ENCODE measurements at places on chromosomes 13 and 19. TPM values are rescaled to one million over a fixed set of nuclear protein-coding genes. Genes with fewer than 3 reads are reported as not detected.

Gene C19orf25
- 29.0 TPM for total RNA-seq

Gene ZNF724
- total RNA-seq: 2.1 TPM

Gene ZNF626
- total RNA-seq: 8.1 TPM

Gene FPR3
- total RNA-seq: not detected

Gene CLEC17A
- total RNA-seq: 0.34 TPM

Gene DIS3
- 42.2 TPM for total RNA-seq

Gene NECTIN2
- total RNA-seq: 2.5 TPM

Gene CRX
- total RNA-seq: not detected

Gene KDELR1
- total RNA-seq: 41.3 TPM

Gene ADGRE2
- 20.6 TPM for total RNA-seq

Gene PGLYRP1
- total RNA-seq: not detected

Gene CRB3
- 1.4 TPM for total RNA-seq

Gene KLK3
- not detected for total RNA-seq

Gene MICOS13
- 26.9 TPM for total RNA-seq

Gene ACP5
- total RNA-seq: 14.6 TPM

Gene NFILZ
- not detected for total RNA-seq

DNA sequence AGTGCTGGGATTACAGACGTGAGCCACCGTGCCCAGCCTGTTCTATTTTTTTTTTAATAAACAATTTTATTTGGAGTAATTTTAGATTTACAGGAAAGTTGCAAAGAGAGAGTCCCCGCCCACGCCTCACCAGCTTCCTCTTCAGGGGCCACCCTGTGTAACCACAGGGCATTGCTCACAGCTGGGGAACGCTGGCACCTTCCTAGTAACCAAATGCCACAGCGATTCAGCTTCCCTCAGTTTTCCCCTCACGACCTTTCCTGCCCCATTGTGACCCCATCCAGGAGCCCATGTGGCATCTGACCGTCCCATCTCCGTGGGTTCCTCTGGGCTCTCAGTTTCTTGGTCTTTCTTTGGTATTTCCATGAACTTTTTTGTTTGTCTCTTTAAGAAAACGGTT, 83.9 kb downstream of the GNG7 start:
- peak; percentile 26 for DNase-seq

- DNase-seq: no peak
Measured at GRCh38 chr13:76730220-76730619, 156.0 kb downstream of the KCTD12 start.

DNA sequence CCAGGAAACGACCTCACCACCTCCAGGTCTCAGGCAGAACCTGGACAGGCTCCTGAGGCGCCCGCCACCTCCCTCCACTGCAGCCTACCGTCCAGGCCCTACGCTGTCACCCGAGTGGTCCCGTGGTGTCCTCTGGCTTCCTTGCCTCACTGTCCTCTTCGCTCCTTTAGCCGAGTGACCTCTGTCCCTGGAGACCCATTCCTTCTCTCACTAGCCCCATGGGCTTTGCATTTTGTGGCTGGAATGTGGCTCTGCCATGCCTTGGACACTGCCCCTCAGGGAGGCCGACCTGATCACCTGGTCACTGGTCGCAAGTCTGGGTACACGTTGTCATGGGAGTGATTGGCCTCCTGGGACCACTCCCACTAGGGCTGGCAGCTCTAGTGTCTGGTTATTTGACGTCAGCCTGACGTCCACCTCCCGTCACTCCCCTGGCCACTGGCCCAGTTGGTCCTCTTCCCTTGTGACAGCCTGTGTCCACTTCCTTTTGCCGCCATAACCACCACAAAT, 17.9 kb downstream of the SLC25A42 start:
- no peak for DNase-seq

GRCh38 chr13:70310396-70311119, 202.3 kb upstream of the KLHL1 start:
- DNase-seq: no peak

GRCh38 chr19:37983153-37983552, 76.1 kb downstream of the SIPA1L3 start:
- no peak for DNase-seq

DNA sequence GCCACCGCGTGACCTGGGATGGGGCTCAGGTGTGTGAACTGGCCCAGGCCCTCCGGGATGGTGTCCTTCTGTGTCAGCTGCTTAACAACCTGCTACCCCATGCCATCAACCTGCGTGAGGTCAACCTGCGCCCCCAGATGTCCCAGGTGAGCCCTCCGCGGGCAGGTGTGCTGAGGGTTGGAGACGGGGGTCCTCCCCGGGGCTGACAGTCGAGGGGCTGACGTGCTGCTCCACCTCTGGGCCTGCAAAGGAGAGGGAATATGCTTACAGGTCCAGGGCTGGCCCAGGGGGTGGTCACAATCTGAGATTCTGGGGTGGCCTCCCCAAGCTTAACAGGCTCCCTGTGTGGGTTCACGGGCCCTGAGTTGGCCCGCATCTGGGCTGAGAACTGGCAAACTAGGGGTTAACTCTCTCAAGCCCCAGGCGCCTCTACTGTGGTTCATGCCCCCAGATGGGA, 386 bp downstream of the VAV1 start:
- no peak for DNase-seq

DNA sequence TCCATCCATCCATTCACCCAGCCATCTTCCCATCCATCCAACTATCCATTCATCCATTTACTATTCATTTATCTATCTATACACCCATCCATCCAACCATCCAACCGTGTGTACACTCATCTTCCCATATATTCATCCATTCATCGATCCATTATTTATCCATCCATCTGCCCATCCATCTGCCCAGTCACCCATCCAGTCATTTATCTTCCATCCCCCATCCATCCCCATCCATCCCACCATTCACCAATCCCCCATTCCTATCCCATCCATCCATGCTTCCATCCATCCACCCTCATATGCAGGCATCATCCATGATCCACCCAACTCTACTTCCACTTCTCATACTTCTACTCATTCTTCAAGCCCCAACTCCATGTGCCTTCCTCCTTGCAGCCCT, 14.0 kb upstream of the HOMER3 start:
- DNase-seq: no peak

DNA sequence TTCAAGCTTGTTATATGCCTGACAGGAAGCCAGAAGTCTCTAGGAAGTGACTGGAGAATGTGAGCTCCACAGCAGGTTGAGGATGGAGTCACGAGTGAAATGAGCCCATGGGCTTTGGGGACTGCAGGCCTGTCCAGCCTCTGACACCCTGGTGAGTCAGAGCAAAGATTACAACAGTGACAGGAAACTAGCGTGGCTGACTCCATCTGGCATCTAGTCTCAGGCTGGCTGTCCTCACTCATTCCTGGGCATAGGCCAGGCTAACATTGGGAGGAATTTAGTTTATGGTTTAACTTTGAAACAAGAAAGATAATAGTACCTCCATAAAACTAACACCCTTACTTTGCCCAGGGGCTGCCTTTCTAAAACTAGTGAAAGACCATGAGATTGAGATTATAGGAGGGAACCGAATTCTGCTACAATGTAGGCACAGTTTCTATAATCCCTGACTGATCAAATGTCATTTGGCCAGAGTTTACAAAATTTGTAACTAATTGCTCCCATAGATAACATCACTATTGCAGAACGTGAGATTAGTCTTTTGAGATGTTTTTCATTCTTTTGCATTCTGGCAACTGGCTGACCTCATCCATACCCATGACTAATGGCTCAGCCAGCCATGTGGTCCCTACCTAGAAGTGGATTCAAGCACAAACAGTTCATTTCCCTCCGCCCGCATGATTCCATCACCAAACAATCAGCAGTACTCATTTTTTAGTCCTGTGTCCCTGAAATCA, 28.4 kb downstream of the PSG1 start:
- no peak for DNase-seq

DNA sequence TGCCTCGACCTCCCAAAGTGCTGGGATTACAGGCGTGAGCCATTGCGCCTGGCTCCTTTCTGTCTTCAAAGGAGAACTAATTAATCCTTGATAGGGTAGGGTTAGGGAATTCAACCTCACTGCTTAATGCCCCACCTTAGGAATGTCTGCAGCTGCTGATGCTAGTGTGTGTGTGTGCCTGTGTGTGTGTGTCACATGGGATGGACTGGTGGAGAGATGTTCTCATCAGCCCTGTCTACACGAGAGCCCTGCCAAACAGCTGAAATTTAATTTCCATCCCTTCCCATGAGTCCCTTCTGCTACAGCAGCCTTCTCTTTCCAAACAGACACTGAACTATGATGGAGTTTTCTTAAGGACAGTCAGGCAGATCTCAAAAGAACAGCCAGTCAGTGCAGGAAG, 46.5 kb upstream of the CLDN10 start:
- no peak for DNase-seq

GRCh38 chr19:41535029-41535622, 40.8 kb upstream of the CEACAM21 start:
- no peak for DNase-seq

- DNase-seq: no peak
Measured at GRCh38 chr19:45972081-45972946, 1.4 kb downstream of the NOVA2 start.

- DNase-seq: no peak
Measured at GRCh38 chr19:2428756-2429711, 1.6 kb upstream of the TIMM13 start.

- no peak for DNase-seq
Measured at GRCh38 chr13:101455863-101456262, 3.4 kb downstream of the ITGBL1 start.

- DNase-seq: no peak
Measured at GRCh38 chr13:25844559-25845434, 207.0 kb downstream of the SHISA2 start.

DNA sequence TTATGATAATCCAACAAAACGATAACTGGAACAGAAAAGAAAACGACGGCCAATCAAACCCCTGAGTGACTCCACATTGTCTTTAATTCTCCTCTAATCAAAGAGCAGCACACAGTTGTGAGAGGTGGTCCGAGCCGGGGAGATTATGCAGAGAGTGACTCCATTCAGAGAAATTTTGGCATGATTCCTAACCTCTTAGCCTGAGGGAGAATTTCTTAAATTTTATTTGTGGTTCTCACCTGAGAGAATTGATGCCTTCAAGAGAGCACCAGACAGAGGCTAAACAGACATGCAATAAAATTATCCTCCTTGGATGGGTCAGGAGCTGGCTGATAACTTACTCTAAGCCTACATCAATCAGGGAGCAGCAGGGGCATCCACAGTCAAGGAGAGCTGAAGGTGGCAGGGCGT, 310.0 kb upstream of the KLF12 start:
- no peak for DNase-seq

DNA sequence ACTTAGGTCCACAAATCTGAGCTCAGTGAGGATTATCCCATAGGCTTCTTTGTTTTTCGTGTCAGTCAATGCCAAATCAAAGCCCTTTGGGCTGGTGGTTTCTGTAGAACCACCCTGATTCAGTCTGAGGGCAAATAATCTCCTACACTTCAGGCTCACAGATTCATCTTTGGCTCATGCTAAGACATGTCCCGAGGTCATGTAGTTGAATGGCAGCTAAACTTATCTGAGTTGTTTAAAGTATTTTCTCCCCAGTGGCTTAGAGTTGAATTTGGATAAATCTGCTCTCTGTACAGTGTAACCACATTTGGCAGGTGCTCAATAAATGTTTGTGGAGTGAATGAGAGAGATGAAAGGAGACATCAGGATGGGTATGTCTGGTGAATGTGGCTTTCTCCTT, 13.1 kb upstream of the SLC25A42 start:
- no peak for DNase-seq
